Kidney (tissue), 22 donors: ENCODE measurements at places on chromosomes 1 and 21. TPM values are rescaled to one million over a fixed set of nuclear protein-coding genes. Genes with fewer than 3 reads are reported as not detected.

Gene PCSK9
- total RNA-seq: 0.28 TPM

Gene MXRA8
- total RNA-seq: 26.0 TPM

Gene LCE2A
- not detected for total RNA-seq

Gene CREG1
- 91.2 TPM for total RNA-seq

Gene LY9
- 3.5 TPM for total RNA-seq

Gene ZNF362
- total RNA-seq: 36.9 TPM

Gene LIPI
- not detected for total RNA-seq

- H3K36me3 ChIP-seq: no peaks in the 10 kb centered on the region
- no peak overlapping the region for H3K4me3 ChIP-seq
- H3K27me3 ChIP-seq: no peaks in the 10 kb centered on the region
- no peak overlapping the region for H3K27ac ChIP-seq
Observed at GRCh38 chr1:78408192-78408591, 82.6 kb upstream of the PTGFR start.

- no peaks in the 10 kb centered on the region for H3K4me1 ChIP-seq
- peaks cover 2% of the 10 kb centered on the region for H3K36me3 ChIP-seq
- H3K27me3 ChIP-seq: no peaks in the 10 kb centered on the region
- no peak overlapping the region for H3K4me3 ChIP-seq
- peak; percentile 48 for DNase-seq
Observed at GRCh38 chr1:70143048-70143659, 62.2 kb downstream of the LRRC40 start.

DNA sequence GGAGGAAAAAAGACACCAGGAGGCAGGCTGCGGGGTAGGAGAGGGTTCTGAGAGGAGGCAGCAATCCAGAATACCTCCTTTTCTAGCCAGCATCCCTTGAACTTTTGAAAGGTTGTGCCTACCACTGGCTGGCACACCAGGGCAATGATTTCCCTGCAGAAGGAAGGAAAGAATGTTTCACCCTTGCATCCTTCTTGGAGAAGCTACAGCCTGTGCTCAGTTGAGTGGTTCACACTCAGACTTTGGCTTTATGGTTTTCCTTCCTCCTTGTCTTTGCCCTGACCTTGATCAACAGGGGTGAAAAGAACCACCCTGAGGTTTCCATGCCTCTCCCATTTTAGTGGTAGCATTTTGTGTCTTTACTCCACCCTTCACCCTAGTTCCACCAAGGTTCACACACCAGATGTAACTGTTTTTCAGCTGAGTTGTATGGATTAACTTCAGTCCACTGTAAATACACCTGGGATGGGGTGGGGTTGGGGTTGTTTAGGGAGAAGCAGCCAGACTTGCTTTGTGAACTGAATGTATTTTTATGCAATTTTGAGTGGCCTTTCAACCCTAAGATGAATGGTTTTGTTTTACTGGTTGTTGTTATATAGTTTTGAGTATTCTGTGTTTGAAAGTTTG is 122.3 kb downstream of the SYT2 start:
- H3K27me3 ChIP-seq: no peaks in the 10 kb centered on the region
- peak overlapping the region; percentile 81 for H3K27ac ChIP-seq
- no peaks in the 10 kb centered on the region for H3K36me3 ChIP-seq

DNA sequence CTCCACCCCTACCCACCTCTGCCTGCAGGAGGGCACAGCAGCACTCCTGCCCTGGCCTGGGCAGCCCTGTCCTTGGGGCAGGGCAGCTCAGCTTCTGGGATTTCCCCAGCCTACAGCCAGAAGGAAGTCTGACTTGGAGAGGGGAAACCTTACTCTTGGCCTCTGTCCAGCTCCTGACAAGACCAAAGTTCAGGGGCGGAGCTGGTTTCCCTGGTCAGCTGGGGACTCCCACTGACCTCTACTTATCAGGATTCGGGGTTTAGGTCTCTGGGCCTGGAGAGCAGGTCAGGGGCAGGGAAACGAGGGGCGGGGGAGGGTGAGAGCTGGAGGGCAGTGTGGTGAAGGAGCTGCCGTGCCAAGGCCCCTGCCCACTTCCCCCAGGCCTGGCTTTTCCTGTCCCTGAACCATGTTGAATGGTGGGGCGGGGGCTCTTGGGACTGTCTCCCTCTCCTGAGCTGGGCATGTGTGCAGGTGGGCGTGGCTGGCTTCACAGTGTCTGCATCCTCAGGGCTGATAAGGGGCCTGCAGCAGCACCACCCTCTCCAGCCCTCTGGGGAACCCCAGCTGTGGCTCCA is 16.8 kb upstream of the ETV3 start:
- no peak overlapping the region for H3K4me3 ChIP-seq
- no peaks in the 10 kb centered on the region for H3K27me3 ChIP-seq
- no peak overlapping the region for H3K27ac ChIP-seq
- peaks cover 12% of the 10 kb centered on the region for H3K4me1 ChIP-seq
- no peaks in the 10 kb centered on the region for H3K36me3 ChIP-seq

DNA sequence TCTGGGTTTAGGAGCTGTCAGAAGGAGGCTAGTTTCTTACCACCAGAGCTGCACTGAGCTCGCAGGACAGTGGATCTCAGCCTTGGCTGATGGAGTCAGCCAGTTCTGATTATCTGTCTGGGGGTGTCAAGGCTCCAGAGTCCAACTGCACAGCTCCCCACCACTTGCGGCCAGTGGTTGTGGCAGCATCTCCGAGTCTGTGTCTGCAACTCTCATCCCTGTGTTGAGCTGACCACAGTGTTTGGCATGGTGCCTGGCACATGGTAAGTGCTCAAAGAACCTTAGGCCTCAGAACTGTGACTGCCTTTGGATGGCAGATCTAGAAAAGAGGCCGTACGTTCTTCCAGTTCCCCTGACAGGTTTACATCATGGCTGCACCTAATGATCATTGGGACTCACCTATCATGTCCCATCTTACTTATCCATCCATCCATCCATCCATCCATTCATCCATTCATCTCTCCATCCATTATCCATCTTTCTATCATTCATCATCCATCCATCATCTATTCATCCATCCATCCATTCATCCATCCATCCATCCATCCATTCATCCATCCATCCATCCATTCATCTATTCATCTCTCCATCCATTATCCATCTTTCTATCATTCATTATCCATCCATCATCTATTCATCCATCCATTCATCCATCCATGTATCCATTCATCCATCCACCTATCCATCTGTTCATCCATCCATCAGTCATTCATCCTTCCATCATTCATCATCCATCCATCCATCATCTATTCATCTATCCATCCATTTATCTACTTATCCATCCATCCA is 114.5 kb downstream of the CRYAA start:
- no peaks in the 10 kb centered on the region for H3K36me3 ChIP-seq
- DNase-seq: no peak
- H3K4me3 ChIP-seq: no peak overlapping the region
- H3K4me1 ChIP-seq: peaks cover 1% of the 10 kb centered on the region

DNA sequence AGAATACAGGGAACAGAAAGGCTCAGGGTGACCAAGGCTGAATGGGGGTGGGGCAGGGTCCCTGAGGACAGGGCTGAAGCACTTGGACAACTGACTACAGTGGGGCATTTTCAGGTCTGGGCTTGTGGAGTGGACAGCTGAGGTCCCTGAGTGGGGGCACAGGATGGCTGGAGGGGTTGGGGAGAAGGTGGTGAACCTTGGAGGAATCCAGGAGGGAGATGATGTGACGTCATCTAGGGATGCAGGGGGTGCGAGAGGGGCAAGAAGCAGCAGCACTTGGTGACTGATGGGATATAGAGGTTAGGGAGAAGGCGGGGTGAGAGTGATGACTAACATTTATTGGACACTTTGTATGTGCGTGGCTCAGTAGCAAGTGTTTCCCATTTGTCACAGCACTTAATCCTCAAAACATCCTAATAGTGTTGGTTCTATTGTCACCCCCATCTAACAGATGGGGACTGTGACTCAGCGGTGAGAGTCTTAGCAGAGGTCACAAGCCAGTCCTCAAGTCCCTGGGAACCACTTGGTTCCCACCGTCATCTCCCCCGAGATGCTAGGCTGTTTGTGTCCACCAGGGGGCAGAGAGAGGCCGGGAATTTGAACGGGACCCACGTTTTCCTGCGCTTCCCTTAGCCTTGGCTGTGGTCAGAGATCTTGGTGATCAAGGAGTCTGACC is 27.9 kb upstream of the BMP8B start:
- H3K27ac ChIP-seq: no peak overlapping the region
- H3K4me1 ChIP-seq: no peaks in the 10 kb centered on the region
- no peak overlapping the region for H3K4me3 ChIP-seq
- H3K36me3 ChIP-seq: no peaks in the 10 kb centered on the region
- no peaks in the 10 kb centered on the region for H3K27me3 ChIP-seq

DNA sequence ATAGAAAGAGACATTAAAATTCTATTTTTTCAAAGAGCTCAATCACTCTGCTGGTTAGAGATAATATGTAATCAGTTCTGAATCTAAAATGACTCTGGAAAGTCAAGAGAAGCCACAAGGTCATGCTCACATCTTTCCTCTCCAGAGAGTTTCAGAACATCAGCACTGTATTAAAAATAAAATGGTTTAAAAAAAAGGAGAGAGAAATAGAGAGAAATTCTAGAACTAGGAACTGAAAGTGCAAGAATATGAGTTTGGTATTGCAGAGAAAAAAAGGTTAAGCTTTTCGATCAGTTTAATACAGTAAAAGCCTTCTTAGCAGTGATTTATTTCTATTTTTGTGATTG is 44.0 kb upstream of the DIPK1A start:
- no peak overlapping the region for H3K27ac ChIP-seq
- no peak for DNase-seq
- H3K36me3 ChIP-seq: no peaks in the 10 kb centered on the region
- H3K4me3 ChIP-seq: no peak overlapping the region
- no peaks in the 10 kb centered on the region for H3K27me3 ChIP-seq

DNA sequence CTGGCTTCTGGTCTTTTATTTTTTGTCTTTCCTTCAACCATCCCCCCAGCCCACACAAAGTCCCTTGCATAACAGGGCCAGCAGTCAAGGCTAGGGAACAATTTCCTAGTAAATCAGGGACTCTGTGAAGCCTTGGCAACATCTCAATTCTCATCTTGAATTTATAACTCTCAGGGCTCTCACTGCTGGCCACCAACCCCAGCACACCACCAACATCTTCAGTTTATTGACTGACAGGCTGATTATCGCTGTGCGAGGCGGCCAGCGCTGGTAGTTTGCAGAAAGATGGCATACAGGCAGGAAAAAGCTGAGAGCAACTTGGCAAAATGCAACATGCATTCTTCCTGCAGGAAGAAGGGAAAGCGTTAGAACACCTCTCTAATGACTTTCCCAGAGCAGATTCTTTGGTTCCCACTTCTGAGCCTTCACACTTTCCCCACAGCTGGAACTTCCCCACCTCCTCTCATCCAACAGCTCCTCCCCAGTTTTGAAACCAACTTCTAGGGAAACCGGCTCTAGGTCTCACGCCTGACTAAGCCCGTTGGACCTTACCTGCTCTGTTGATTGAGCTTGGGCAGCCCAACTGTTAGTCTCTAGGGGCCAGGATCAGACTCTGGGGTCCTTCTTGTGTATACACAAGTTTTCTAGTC is 26.3 kb upstream of the CSF1 start:
- no peaks in the 10 kb centered on the region for H3K4me1 ChIP-seq
- no peak for DNase-seq
- H3K4me3 ChIP-seq: no peak overlapping the region
- no peak overlapping the region for H3K27ac ChIP-seq

GRCh38 chr21:35770101-35770945 is 290.0 kb downstream of the SETD4 start:
- H3K27me3 ChIP-seq: no peaks in the 10 kb centered on the region
- H3K27ac ChIP-seq: no peak overlapping the region
- DNase-seq: no peak

- no peaks in the 10 kb centered on the region for H3K27me3 ChIP-seq
- no peaks in the 10 kb centered on the region for H3K36me3 ChIP-seq
- H3K4me3 ChIP-seq: no peak overlapping the region
- no peak for DNase-seq
Observed at GRCh38 chr1:66489151-66489550, 44.8 kb upstream of the SGIP1 start.

DNA sequence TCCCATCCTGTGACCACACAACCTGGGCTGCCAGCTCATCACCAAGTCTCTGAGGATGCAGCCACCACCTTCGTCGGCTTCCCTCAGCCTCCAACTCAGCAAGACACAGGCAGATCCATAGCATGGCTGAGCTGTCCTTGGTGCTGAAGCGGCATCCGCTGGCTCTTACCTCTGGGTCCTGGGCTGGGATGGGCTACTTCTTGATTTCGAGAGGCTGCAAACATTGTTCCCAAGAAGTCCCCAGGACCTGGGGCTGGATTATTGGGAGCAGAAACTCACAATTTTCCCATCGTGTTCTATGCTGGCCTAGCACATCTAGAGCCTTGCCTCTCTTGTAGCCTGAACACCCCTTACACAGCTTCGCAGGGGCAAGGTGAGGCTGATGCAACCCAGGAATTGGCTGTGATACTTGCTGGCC is 24.9 kb upstream of the C1QA start:
- peak; percentile 93 for DNase-seq
- no peaks in the 10 kb centered on the region for H3K36me3 ChIP-seq
- H3K4me1 ChIP-seq: no peaks in the 10 kb centered on the region
- no peak overlapping the region for H3K4me3 ChIP-seq
- no peak overlapping the region for H3K27ac ChIP-seq

GRCh38 chr1:167704715-167705114 is 17.1 kb upstream of the MPZL1 start:
- no peak overlapping the region for H3K4me3 ChIP-seq
- DNase-seq: no peak
